ENCODE measurements at places on chromosomes 6 and 20.

GRCh38 chr6:133779916-133780695, 108.8 kb upstream of the TCF21 start:
- no peak for DNase-seq

DNA sequence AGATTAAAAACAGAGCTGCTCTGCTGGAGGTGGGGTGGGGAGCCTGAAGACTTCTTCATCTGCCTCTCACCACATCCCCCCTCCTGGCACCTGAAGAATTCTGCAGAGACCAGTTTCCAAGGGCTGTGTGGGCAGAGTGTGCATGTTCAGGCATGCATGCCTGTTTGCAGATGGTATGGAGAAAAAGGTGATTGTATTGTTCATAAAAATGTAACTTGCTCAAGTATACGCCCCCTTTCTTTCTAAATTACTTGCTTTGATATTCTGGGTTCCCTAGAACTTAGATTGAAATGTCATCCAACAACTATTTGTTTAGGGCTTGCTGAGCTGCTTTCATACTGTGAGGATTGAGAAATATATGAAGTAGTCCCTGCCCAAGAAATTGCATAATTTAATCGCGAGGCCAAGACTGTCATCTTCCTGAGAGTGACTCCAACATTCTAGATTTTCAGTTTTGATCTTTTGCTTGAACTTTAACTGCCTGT, 83.6 kb downstream of the LCA5 start:
- DNase-seq: no peak

DNA sequence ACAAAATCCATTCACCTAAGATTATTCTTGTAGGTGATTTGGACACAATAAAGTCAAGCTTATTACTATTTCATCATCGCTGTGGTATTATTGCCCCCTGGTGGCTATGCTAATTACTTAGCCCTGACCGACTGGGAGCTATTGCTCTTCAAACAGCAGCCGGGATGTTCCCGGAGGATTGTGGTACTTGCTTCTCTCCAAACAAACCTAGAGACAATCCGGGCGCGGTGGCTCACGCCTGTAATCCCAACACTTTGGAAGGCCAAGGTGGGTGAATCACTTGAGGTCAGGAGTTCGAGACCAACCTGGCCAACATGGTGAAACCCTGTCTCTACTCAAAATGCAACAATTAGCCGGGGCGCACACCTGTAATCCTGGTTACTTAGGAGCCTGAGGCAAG, 15.4 kb upstream of the STMND1 start:
- DNase-seq: no peak

DNA sequence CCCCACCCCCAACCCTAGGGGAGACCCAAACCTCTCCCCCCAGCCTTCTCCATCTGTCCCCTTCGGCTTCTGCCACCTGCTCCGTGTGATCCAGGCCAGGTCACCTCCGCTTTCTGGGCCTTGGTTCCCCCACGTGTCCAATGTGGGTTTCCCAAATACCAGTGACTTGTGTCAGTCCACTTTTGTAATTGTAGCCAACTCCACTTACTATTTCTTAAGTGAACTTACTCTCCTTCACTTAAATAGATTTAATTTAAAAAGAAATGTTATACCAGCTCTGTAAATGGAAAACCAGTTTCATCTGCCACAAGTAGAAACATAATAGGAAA, 10.0 kb upstream of the FAM110A start:
- DNase-seq: no peak

GRCh38 chr6:166648846-166649245, 21.8 kb upstream of the RPS6KA2 start:
- no peak for DNase-seq

- DNase-seq: no peak
These were observed 146.6 kb downstream of the BCAS1 start for GRCh38 chr20:53923566-53924369.

- DNase-seq: no peak
These were observed 647.7 kb downstream of the C6orf118 start for GRCh38 chr6:164661716-164662115.

GRCh38 chr6:83707829-83708545, 914 bp downstream of the SNAP91 start:
- no peak for DNase-seq

DNA sequence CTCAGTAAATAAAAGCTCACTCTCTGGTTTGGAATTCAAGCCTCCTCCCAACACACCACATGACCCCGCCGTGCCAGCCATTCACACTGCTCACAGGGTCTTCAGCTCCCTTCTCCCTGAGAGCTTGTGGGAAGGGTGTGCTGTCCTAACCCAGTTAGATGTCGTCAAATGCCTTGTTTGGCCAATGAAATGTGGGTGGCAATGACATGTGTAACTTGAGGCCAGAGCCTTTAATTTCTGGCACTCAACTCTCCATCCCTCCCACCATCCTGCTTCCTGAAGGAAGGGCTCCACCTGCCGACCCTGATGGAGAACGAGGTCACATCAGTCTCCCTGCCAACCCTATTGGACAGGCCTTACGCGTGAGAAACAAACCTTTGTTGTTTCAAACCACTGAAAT, 224.5 kb upstream of the AGPAT4 start:
- DNase-seq: no peak

DNA sequence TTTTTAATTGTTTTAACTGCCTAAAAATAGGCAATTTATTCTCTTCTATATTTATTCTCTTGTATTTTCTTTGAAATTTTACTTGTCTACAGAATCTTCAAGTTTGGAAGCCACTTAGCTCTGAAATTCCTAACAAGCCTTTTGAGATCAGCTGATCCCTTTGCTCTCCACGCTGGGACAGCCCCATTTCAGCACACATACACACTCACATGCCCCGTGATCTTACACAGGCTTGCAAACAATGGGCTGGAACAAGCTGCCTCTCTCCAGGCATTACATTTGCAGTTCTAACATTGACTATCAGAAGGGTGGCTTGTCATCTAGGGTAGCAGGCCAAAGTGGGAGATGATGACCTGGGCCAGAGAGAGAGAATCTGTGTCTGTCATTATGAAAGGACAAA, 62.1 kb upstream of the RAB32 start:
- DNase-seq: no peak

GRCh38 chr20:13363473-13363872, 142.4 kb downstream of the ISM1 start:
- DNase-seq: no peak

DNA sequence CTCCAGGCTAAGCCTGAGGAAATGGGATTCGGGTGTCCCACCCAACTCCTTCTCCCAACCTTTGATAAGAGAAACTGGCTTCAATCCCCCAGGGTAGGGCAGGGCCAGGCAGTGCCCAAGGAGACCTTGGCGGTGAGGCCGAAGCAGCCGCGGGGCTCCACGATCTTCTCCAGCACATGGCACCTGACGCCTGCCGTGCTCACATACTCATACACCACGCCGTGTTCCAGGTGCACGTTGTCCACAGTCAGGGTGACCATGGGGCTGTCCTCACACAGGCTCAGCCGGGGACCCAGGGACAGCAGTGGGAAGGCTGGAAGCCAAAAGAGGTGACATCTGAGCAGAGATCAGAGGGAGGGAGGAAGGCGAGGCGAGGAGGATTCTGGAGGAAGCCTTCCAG, 176.5 kb downstream of the PREX1 start:
- no peak for DNase-seq

GRCh38 chr6:149234051-149234962, 83.2 kb upstream of the TAB2 start:
- no peak for DNase-seq

GRCh38 chr6:40721271-40721952, 134.2 kb upstream of the LRFN2 start:
- no peak for DNase-seq

DNA sequence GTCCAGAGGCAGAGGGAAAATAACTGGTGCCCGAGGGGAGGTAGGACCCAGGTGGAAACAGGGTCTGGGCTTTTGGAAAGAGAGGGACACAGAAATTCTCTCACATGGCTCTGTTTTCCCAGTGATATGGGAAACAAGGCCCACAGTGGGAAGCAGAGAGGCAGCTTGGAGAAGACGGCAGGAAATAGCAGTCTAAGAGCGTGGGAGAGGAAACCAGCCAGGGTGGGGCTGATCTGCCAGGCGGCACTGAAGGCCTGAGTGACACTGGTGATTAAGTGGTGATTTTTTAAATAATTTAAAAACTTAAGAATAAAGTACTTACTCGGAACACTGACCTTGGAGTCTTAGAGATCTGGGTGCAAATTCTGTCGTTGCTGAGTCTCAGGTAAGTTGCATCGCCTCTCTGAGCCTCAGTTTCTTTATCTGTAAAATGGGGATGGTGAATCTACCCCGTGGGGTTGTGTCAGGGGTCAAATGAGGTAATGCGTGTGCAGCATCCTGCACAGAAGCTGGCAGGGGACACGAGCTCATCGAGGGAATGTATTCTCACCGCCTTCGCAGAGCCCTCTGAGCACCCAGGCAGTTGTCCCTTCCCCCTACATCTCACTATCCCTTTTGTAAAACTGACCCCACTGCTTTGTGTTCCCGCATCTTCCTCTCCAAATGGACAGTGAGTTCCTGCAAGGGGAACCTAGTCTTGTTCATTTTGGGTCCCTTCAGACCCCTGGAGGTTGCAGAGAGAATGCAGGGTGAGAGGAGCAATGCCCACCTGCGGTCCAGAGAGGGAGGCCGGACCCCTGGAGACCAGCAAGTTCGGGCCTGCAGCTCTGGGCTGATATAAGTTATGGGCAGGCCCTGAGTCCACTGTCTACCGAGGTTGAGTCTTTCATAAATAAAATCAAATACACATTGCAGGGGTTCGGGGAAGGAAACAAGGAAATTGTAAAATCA, 228.6 kb upstream of the PMEPA1 start:
- no peak for DNase-seq

GRCh38 chr20:51409192-51409880, 133.2 kb downstream of the NFATC2 start:
- no peak for DNase-seq

DNA sequence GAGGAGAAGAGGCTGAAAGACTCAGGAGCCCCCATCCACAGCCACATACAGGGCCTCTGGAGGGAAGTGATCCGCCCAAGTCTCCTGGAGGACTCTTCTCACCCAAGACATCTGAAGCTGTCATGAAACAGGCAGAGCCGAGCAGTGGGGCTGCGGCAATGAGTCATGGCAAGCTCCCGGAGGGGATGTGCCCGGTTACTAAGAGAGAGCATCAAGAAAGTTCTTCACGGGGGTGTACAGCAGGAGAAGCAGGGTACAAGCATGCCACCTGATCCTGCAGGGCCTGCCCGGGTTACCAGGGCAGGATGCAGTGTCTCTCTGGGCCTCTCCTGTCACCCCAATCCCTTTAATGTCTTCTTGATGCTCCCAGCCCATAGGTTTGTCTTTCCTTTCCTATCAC, 21.1 kb downstream of the TRIM26 start:
- DNase-seq: no peak

GRCh38 chr6:118985123-118985830, 50.3 kb upstream of the MCM9 start:
- DNase-seq: no peak

GRCh38 chr6:13390658-13391057, 62.3 kb upstream of the TBC1D7 start:
- DNase-seq: no peak

- no peak for DNase-seq
These were observed 853.3 kb upstream of the MAN1A1 start for GRCh38 chr6:120202878-120203277.

DNA sequence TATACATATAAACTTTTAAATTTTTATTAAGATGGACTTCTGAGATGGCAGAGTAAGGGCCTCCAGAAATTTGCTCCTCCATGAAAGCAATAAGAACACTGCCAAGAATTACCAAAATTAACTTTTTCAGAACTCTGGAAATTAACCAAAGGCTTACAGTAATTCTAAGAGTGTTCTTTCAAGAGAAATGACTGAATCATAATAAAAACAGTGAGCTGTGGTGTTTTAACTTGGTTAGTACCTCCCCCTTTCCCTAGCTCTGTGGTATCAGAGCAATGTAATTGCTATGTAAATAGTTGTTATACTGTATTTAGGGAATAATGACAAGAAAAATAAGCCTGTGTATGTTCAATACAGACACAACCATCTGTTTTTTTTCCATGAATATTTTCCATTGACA, 19.0 kb downstream of the HECA start:
- no peak for DNase-seq

DNA sequence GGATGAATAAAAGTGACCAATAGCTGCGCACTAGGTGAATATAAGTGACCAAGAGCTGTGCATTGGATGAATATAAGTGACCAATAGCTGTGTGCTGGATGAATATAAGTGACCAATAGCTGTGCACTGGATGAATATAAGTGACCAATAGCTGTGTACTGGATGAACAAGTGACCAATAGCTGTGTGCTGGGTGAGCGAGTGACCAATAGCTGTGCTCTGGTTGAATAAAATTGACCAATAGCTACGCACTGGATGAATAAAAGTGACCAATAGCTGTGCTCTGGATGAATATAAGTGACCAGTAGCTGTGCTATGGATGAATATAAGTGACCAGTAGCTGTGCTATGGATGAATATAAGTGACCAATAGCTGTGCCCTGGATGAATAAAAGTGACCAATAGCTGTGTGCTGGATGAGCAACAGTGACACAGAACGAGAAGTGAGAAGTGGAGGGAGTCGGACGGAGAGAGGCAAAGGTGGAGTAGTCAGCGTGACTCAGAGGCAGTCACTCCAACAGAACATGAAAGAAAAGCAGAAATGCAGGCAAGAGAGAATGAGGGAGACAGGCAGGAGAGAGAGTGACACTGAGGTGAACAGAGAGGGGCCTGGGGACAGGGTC, 38.5 kb downstream of the RBM38 start:
- no peak for DNase-seq

DNA sequence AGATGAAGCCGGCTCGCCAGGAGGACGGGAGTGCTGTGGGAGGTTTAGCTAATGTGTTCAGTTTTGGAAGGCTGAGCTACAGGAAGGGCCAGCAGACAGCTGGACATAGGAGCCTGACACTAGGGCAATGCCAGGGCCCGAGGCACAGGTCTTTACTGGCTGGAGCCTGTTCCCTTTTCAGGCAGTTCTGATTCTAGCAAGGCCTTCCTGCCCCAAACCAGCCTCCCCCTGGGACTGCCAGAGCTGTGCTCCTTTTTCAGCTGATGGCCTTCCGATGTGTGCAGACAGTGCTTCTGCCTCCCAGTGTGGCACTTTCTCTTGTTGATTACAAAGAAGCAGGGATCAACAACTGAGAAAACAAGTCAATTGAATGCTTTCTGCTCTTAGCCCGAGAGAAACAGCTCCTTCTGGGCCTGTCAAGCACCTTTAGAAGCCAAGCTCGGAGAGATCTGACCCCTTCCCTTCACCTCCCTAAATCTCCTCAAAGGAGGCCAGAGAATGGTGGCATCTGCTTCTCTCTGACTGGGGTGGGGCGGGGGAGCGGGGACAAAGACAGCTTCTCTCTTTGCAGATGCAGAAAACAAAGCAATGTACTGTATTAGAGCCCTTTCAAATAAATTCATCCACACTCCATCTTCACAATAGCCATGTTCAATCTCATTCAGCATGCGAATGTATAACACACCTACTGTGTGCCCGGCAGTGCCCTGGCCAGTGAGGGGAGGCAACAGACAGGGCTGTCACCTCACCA, 63.2 kb downstream of the RAB44 start:
- no peak for DNase-seq

GRCh38 chr6:3499603-3500002, 42.8 kb upstream of the SLC22A23 start:
- DNase-seq: no peak
